ENCODE measurements at places on chromosomes 7 and 10.

- peak; percentile 47 for DNase-seq
Observed at GRCh38 chr7:105352018-105352612, 36.6 kb downstream of the SRPK2 start.

DNA sequence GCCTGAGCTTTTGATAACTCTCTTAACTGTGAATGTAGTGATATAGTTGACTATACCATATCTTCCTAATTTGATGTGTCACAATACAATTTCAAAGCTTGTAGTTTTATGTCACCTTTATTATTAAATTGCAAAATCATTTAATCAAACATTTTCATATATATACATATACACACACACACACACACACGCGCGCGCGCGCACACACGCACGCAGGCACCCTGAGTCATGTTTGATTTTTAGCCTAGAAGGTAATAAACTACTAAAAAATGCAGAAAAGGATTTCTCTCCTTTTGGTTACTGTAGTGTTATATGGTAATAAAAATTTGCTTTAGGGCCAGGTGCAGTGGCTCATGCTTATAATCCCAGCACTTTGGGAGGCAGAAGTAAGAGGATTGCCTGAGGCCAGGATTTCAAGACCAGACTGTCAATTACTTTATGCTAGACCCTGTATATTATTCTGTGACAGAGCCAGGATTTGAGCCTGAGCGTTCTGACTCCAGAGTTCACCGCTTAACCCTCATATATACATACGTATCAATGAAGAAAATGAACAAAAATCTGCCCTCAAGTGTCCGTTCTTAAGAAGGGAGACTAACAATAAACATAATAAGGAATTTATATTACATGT is 89.6 kb downstream of the PODXL start:
- no peak for DNase-seq

DNA sequence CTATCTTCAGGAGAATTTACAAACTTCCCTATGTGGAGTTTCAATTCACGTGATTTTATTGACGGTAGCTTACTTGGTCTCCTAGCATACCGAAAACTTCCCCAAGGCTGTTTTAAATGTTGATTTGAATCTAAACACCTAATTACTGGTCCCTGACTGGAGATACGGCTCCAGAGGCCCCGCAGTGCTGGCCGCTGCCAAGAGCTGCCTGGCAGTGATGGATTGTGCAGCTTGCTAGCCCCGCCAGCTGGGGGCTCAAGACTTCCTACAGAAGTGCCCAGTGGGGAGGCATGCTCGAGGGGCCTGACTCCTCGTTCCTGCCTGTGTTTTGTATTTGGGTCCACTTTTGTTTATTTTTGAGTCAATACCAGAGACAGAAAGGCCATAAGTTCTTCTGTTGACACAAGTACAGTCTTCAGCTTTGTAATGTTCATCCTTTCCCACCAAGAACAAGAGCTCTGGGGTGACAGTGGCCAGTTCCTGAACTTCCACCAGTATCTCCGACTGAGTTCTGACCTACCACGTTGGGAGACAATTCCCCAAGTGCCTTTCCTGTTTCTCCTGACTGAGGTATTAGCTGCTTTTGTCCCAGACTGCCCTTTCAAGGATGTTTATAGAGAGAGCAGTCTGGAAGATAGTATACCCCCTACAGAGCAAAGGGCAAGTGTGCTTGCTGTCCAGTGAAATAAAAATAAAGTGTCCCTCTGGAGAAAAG is 80.7 kb upstream of the CXCL12 start:
- DNase-seq, result no peak

DNA sequence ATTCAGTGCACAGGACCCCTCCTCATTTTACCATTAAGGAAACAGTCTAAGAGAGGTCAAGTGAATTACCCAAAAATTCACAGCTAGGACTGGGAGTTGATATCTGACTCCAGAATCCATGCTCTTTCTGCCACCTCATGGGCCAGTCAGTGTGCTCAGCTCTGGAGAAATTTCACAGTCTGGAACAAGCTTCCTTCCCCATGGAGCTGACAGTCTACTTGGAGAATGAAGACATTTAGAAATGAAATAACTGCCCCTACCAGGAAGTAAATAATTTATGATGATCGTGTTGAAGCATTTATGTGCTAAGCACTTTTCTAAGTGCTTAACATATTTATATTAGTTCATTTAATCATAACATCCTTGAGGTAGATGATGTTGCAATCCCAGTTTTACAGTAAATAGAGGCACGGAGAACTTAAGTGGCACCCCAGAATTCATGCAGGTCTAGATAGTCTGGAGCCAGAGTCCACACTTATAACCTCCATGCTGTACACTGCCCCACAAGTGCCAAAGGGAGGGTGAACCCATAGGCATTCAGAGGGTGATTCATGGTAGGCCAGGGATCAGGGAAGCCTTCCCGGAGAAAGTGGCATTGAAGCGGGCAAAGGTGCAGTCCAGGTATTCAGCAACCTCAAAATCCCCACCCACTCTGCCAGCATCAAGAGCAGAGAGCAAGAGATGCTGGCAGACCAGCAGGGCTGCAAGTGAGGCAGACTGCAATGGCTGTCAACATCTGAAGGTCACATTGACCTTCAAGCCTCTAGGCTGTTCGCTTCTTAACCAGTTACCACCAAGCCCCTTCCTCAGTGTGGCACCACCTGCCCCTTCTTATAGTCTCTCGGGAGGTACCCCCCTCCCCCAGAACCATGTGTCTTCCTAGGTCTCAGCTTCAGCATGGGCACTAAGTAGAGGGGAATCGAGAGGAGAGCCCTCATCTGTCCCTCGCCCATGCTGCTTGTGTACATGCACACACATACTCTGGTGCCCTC is 38.4 kb upstream of the LRRC4 start:
- DNase-seq, result no peak

DNA sequence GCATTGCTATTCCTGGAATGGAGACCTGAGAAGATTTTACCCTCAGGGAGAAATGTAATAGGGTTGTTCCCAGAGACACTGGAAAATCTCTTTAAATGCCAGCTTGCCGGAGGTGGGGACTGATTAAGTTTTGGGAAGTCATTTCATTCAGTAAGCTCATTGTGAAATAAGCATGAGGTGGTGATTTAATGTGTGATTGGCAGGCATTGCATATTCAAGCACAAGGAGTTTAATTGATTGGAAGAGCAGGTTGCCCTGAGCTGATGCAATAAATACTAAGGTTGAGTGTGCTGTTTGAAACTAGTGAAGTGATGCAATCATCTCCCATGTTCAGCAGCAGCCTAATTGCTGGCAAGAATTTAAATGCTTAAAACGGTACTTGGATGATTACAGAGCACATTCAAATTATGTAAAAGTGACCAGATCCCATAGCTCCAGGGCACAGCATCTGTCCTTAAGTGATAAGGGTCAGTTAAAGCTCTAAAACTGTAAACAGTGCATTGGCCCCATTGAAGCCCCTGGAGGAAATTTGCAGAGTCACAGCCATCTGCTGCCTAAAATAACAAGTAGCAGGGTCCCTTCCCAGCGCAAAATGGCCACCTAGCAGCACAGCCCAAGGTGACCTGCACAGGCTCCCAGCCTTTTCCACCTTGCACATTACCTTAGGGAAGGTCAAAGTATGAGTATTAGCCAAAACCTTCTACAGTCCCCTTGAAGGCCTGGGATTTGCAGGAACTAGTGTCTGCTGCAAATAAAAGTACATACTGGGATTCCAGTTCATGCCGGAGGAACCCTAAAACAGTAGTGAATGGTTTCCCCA is 92.1 kb downstream of the CCDC71L start:
- DNase-seq, result peak; percentile 84

GRCh38 chr7:97845622-97846203 is 26.5 kb downstream of the ASNS start:
- DNase-seq, result peak; percentile 22

GRCh38 chr10:11326913-11327616 is 284.4 kb downstream of the USP6NL start:
- no peak for DNase-seq

- DNase-seq, result no peak
Observed at GRCh38 chr10:79938728-79939406, 10.0 kb downstream of the SFTPD start.

GRCh38 chr7:55641273-55641691 is 69.0 kb upstream of the VOPP1 start:
- peak; percentile 82 for DNase-seq

DNA sequence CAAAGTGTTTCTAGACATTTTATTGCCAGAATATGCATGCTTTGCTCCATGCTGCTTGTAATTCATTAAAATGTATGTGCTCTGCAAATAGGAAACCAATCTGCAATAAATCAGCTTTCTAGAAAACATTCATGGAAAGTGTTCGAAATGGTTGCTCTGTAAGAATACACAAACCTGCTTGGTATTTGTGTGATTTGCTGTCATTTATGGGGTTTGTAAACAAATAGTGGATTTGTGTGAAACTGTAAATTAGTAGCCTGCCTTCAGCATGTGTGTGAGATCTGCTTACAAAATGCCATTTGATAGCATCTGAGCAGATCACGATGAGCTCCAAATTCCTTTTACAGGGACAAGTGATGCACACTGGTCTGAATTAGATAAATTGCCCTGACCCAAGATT is 219.0 kb upstream of the CSTF2T start:
- no peak for DNase-seq

DNA sequence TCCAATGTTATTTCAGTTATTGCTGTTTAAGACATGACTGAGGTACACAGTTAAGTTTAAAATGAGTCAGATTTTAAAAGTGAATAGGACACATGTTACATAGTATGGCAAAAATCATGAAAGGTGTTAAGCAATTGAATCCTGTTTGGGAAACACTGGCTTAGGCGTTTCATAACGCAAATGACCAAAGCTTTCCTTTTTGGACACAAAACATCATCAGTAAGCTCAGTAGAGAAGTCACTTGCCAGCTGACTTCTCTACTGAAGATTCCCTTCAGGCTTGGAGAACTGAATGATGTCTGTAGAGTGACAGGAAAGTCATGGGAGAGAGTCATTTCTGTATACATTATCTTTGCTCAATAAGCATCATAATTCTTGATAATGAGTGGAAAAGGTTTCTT is 64.4 kb upstream of the RSBN1L start:
- no peak for DNase-seq

DNA sequence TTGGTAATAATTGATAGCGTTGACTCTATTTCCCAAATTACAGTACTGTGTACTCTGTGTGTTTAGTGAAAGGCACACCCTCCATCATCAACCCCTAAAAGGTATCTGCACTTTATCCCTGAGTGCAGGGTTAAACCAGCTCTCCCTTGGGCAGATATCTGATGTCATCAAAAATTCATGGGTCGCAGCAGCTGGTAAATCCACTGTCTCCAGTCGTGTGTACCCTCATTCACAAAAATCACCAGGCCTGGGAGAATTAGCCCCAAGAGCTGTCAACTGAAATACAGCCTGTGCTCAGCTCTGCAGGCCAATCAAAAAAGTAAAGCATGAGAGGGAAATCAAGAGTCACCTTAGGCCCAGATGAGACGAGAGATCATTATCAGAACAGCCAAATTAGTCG is 103.7 kb downstream of the HIP1 start:
- no peak for DNase-seq

DNA sequence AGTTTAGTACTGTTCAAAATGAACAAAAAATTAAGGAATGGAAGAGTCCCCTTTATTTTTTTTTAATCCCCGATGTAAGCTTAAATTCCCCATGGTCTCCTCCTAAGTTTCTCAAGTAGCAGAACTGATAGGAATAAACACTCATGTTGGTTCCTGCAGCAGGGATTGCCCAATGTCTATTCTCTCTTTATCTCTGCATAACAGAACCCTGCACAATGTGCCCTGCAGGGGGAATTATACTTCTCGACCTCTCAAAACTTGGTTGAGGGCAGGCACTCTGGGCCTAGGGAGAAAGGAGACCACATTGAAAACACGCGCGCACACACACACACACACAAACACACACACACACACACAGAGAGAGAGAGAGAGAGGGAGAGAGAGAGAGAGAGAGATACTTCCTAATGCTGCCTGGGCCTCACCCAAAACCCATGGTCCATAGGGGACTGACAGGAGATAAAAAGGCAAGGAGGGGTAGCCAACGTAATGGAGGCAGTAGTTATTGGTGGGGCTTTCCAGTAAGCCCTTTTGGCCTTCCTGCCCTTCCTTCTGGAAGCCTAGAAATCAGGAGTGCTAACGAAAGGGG is 22.7 kb downstream of the JAZF1 start:
- no peak for DNase-seq

DNA sequence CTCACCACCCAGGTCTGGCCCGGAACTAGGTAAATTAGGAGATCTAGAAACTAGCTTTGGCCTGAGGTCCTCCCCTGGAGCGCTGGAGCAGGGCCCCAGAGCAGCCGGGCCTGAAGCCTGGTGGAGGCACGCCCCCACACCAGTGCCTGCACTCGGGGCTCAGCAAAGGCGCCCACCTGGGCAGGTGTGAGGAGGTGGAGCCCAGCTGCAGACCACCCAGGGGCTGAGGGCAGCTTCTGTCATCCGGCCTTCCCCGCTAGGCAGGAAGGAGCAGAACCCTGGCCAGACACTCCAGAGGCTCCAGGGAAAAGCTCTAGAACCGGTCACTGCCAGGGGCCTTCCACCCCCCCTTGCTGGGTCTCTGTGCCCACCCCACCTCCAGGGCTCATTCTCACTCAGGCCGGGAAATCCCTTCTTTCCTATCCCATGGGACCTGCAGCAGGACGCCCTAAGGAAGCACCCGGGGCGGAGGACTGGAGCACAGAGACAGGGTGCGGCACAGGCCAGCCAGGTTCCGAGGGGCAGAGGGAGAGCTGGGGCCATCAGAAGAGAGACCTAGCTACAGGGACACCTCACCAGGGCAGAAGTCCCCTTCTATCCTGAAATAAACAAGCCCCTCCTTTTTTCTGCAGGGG is 161.2 kb downstream of the NRF1 start:
- no peak for DNase-seq

DNA sequence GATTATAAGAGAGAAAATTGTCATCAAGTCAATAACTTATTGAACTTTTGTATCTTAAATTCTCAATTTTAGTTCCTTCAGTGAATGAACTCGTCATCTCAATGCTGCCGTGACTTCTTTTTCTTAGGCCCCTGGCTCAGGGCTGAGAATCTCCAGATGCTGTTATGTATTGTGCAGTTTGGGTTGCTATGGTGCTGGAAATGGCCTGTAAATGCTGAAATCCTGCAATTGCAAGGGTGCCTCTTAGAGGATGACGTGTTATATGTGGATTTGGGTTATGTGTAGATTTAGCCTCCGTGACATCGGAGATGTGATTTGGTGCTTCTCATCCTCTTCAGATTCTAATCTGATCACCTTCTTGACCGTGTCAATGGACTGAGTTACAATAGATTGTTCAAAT is 55.7 kb upstream of the ZRANB1 start:
- no peak for DNase-seq

DNA sequence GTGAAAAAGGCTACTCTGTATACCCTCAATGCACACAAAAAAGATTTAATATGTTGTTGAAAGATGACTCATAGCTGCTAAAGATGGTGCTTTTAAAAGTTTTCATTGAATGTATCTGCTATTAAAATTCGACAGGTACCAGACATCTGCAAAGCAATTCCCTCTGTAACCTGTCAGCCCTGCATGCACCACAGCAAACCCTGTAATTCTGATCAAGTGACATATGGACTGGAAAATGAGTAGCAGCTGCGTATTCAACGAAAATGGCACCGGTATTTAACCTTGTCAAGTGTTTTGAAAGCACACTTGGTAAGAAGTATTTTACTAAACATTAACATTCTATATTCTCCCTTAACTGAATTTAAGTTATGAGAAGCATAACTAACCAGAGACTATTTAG is 58.2 kb upstream of the PTPRN2 start:
- no peak for DNase-seq

Measured in COLO829 (cell line).